HT1080 (cell line): ENCODE measurements at places on chromosomes 5 and 9. TPM values are rescaled to one million over a fixed set of nuclear protein-coding genes. Genes with fewer than 3 reads are reported as not detected.

The C9orf50 gene
- not detected in 2 replicates for total RNA-seq

The NPM1 gene
- 2,907 and 3,968 TPM in 2 replicates for total RNA-seq

The PFN3 gene
- total RNA-seq, result not detected in 2 replicates

The TSSK1B gene
- not detected in 2 replicates for total RNA-seq

The SMC2 gene
- 32.0 and 34.1 TPM in 2 replicates for total RNA-seq
